ENCODE measurements at places on chromosomes 5 and 9.

DNA sequence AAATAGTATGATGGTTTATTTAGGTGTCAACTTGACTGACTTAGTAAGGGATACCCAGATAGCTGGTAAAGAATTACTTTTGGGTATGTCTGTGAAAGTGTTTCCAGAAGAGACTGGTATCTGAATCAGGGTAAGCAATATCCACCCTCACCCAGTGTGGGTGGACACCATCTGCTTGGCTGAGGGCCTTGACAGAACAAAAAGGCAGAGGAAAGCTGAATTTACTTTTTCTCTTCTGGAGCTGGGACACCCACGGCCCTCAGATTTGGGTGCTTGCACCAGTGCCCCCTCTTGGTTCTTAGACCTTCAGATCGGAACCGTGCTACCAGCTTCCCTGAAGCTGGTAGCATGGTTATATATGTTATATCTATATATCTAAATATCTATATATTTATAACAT is 489.5 kb upstream of the MPDZ start:
- DNase-seq: no peak

GRCh38 chr9:136156209-136157120 is 37.8 kb upstream of the TMEM250 start:
- no peak for DNase-seq

GRCh38 chr5:122156724-122157325 is 27.5 kb downstream of the ZNF474 start:
- DNase-seq: no peak

- peak; percentile 81 for DNase-seq
Measured at GRCh38 chr9:98848450-98849149, 41.1 kb downstream of the GALNT12 start.

DNA sequence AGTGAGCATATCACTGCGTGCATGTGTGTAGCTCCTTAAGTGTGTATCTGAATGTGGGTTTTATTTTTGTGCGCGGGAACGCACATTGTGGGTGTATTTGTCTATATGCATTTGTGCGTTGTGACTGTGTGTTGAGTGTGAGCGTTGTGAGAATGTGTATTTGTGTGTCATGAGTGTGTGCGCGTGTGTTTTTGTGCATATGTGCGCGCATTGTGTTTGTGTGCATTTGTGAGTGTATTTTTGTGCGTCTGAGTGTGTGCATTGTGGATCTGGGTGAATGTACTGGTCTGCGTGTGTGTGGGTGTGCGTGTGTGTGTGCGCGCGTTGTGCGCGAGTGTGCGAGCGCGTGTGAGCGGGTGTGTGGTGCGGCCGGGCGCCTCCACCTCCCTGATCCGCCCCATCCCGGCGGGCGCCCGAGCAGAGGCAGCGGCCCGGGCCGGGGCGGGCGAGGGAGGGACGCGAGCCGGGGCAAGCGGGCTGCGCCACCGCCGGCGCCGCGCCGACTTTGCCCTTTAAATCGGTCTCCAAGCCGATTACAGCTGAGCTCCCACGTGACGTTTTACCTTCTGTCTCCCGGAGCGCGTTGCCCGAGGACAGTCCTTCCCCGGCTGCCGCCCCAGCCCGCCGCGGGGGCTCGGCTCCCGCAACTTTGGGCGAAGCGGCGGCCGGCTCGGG is at the start of gene RASGRF2:
RASGRF2 (plus strand) TSS at position 596 of the 675 bp plus-strand sequence. CDS start 376 bp downstream, outside the sequence.
- peak; percentile 64 for DNase-seq

GRCh38 chr5:7250611-7251010 is 145.3 kb upstream of the ADCY2 start:
- DNase-seq: no peak

GRCh38 chr9:87665505-87665904 is 60.4 kb upstream of the CTSL start:
- peak; percentile 30 for DNase-seq

DNA sequence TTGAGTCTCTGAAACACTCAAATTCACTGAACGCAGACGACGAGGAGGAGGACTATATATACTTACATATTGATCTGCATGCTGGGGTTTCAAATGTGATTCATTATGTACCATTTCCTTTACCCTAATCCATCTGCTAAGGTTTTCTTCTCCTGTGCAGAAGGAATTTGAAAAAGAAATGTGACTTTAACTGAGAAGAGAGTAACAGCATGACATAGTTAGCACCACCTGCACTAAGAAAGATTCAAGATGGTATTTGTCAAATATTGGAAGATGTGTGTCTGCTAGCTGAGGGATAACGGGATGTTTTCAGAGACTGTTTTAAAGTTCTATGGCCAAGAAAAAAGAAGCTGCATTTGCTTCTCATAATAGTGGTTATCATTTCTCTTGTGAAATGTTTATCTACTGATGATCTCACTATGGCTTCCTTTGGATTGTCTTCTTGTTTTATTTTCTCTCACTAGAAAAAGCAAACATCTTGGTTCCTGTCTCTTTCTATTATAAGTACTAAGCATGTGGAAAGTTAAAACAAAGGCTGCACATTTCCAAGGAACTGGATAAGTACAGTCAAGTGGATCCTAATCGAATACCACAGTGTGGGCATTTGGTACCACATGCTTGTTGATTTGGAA is 89.8 kb upstream of the TLE4 start:
- DNase-seq: no peak
